ENCODE measurements at places on chromosomes 7 and 10. TPM values are rescaled to one million over a fixed set of nuclear protein-coding genes. Genes with fewer than 3 reads are reported as not detected.

- H3K4me1 ChIP-seq: no peaks in the 10 kb centered on the region
- no peak for DNase-seq
- no peak overlapping the region for H3K4me3 ChIP-seq
Observed at GRCh38 chr10:63003816-63004453, 129.2 kb upstream of the NRBF2 start.

MYL10 gene
- not detected for total RNA-seq

DNA sequence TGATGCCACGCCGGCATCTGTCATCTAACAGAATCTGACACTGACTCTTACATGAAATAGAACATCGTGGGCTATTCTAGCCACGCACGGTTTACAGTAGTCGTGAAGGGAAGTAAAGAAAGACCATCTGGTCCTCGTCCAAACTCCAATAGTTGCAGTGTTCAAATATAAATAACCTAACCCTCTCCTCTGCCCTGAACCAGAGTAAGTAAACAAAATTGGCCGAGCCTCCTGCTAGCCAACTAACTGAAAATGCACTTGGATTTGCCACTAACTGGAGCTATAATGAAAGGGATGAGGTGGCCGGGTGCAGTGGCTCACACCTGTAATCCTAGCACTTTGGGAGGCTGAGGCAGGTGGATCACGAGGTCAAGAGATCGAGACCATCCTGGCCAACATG lies 29.5 kb upstream of the ZC3HAV1L start:
- H3K36me3 ChIP-seq: peaks cover 90% of the 10 kb centered on the region
- DNase-seq: no peak
- no peaks in the 10 kb centered on the region for H3K27me3 ChIP-seq

OR6V1 gene
- not detected for total RNA-seq

GRCh38 chr7:40889539-40889938 lies 754.7 kb downstream of the SUGCT start:
- no peaks in the 10 kb centered on the region for H3K4me1 ChIP-seq
- H3K36me3 ChIP-seq: no peaks in the 10 kb centered on the region
- DNase-seq: no peak
- no peaks in the 10 kb centered on the region for H3K27me3 ChIP-seq
- H3K4me3 ChIP-seq: no peak overlapping the region

ABCA13 gene
- total RNA-seq: 0.19 TPM

ATP6V0A4 gene
- total RNA-seq: not detected

GRCh38 chr10:117134306-117135025 lies 3.6 kb downstream of the VAX1 start:
- H3K27me3 ChIP-seq: peaks cover 81% of the 10 kb centered on the region
- peaks cover 12% of the 10 kb centered on the region for H3K4me1 ChIP-seq
- no peak overlapping the region for H3K4me3 ChIP-seq
- no peak overlapping the region for H3K27ac ChIP-seq
- no peak for DNase-seq

GRCh38 chr7:132353936-132354335 lies 222.3 kb downstream of the PLXNA4 start:
- no peaks in the 10 kb centered on the region for H3K36me3 ChIP-seq
- DNase-seq: no peak
- no peaks in the 10 kb centered on the region for H3K4me1 ChIP-seq
- peaks cover 58% of the 10 kb centered on the region for H3K27me3 ChIP-seq
- H3K27ac ChIP-seq: no peak overlapping the region
- H3K4me3 ChIP-seq: no peak overlapping the region

LAMB1 gene
- total RNA-seq: not detected

DYNC1I1 gene
- not detected for total RNA-seq
